ENCODE measurements at places on chromosomes 5 and 9.

GRCh38 chr9:137358126-137358525 lies 56.1 kb upstream of the NRARP start:
- DNase-seq, result no peak

DNA sequence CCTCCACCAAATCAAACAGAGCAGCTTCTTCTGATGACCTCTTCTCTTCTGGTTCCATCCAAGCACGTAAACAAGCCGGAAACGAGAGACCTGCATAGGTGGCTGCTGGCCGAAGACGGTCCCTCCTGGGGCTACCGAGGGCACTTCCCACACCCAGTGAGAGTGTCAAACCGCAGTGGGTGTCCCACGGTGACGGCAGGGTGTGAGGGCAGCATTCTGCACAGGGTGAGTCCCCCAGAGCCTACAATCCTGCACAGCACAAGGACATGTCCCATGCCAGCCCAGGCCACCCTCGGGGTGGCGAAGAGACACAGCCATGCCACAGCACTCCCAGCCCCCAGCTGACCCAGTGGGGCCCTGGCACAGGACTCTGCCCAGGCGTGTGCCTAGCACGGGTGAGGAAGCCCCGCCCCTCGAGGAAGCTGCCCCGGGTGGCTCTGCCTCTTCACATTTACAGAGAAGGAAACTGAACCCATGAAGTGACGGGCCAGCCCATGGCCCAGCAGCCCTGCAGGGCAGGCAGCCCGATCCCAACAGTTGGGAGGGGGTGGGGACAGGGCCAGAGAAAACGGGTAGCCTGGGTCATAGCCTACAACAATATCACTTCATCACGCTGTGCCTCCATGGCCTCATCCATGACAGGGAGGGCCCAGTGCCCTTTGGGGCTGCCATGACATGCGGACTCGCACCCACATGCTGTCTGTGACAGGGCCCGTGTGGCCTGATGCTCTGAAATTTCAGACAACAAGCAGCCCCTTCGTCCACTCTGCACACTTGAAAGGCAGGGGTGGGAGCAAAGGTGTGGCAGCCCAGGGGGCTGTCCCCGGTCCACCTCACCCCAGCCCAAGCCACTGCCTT lies 43.2 kb downstream of the SEMA4D start:
- DNase-seq, result no peak

GRCh38 chr9:133304477-133305377 lies 29.7 kb upstream of the ABO start:
- no peak for DNase-seq

GRCh38 chr9:96136992-96137670 lies 164.8 kb downstream of the HSD17B3 start:
- DNase-seq, result peak; percentile 33

- no peak for DNase-seq
These were observed 51.2 kb upstream of the ZNF366 start for GRCh38 chr5:72558383-72558782.

DNA sequence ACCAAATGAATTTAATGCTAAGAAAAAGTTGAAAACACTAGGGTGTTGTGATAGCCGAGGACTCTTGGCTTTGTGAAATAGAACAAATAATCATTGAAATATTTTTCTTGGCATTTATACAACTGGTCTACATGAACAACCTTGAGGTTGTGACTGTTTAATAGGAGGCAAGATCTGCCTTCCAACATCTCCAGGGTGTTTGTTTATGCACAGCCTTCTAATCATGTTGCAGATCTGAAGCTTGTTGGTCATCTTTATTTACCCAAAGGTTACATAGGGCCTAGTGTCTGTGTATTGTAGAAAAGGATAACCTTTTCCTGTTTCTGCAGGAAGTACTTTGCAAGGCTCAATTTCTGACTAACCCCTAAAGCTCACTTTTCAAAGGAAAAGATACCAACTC lies 65.2 kb upstream of the RANBP3L start:
- no peak for DNase-seq

- DNase-seq, result peak; percentile 94
These were observed 29.9 kb upstream of the OBP2B start for GRCh38 chr9:133238851-133239532.

DNA sequence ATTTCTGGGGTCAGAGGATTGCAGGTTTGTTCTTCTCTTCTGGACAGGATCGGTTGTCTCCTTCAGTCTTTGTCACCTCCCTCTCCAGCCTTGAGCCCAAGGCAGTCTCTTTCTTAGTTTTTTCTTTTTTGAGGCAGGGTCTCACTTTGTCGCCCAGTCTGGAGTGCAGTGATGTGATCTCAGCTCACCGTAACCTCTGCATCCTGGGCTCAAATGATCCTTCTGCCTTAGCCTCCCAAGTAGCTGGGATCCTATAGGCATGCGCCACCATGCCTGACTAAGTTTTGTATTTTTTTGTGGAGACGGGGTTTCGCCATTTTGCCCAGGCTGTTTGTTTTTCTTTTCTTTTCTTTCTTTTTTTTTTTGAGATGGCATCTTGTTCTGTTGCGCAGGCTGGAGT lies 6.1 kb downstream of the PRRC2B start:
- DNase-seq, result no peak

- no peak for DNase-seq
These were observed 380.6 kb downstream of the ADGRV1 start for GRCh38 chr5:90939211-90939610.

GRCh38 chr9:121269642-121270254 lies 1.8 kb downstream of the GSN start:
- no peak for DNase-seq

- DNase-seq, result no peak
These were observed 41.8 kb downstream of the AP3B1 start for GRCh38 chr5:78252715-78253114.

DNA sequence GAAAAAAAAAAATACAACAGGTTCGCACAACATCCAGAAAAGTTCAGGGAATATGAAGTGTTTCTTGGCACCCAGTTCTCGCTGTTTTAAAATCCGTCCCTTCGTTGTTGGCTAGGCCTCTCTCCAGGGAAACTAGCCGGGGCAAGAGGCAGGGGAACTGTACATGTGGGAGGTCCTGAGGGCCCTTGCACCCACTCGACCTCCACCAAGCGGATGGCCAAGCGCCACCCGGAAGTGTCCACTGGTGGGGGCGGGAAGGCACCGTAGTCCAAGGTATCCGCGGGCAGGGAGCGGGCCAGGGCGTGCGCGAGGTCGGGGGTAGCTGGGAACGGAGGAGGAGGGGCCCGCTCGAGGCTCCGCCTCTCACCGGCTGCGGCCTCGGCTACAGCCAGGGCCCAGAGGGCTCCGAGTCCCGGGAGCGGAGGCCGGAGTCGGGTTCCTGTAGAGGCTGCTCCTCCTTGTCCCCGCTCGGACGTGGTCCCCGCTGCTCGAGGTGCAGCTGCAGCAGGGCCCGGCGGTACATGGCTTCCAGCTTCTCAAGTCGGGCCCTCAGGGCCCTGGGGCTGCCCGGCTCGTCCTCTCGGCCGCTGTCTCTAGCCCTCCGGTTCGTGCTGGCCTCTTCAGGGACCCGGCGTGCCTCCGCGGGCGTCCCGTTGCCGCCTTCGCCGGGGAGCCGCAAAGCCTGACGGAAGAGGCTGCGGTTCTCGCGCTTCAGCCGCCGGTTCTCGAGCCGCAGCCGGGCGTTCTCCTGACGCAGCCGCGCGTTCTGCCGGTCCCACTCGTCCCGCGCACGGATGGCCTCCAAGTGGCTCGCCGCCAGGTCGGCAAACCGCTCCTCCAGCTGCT lies 720 bp downstream of the TUSC1 start:
- peak; percentile 80 for DNase-seq

DNA sequence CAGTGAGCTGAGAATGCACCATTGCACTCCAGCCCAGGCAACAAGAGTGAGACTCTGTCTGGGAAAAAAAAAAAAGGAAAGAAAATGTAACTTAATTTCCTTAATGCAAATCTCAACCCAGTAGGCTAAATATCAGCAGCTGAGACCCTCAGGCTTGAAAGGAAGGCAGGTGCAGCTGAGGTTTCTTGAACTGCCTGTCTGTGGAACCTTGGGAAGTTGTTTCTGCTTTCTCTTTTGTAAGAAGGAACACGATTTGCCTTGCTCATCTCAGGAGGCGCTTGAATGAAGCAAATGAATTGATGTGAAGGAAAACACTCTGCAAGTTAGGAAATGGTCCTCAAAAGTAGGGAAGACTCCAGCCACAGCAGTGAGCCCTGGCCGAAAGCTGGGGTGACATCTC lies 143.3 kb downstream of the IRX1 start:
- DNase-seq, result no peak
